CD4-positive, alpha-beta T cell treated with Interleukin-1 beta for 1 hour (primary cell): ENCODE measurements at places on chromosomes 2 and 18.

- no peak for DNase-seq
Observed at GRCh38 chr2:148617219-148617618, 27.3 kb upstream of the EPC2 start.

GRCh38 chr2:181367906-181368435, 89.2 kb upstream of the ITGA4 start:
- DNase-seq, result no peak

GRCh38 chr2:144515696-144516410, 4.1 kb downstream of the ZEB2 start:
- DNase-seq, result peak; percentile 63

- no peak for DNase-seq
Observed at GRCh38 chr18:8252371-8252770, 356.9 kb upstream of the RAB12 start.

DNA sequence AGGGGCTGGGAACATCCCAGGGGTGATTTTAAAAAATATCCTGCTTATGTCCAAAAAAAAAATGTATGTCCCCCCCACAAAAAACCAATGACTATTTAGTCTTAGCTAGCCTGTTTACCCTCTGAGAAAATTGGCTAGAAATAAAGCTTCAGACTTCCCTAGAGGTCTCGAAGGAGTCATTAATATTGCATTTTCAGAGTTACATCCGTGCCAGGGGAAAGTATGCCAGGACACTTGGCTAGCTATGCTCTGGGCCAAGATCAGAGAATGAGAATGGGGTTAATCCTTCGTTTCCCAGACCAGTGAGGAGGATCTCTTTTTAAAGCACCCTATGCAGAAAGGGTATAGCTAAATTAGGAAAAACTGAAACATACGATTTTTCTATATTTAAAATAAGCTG, 183.6 kb downstream of the MC4R start:
- DNase-seq, result no peak

DNA sequence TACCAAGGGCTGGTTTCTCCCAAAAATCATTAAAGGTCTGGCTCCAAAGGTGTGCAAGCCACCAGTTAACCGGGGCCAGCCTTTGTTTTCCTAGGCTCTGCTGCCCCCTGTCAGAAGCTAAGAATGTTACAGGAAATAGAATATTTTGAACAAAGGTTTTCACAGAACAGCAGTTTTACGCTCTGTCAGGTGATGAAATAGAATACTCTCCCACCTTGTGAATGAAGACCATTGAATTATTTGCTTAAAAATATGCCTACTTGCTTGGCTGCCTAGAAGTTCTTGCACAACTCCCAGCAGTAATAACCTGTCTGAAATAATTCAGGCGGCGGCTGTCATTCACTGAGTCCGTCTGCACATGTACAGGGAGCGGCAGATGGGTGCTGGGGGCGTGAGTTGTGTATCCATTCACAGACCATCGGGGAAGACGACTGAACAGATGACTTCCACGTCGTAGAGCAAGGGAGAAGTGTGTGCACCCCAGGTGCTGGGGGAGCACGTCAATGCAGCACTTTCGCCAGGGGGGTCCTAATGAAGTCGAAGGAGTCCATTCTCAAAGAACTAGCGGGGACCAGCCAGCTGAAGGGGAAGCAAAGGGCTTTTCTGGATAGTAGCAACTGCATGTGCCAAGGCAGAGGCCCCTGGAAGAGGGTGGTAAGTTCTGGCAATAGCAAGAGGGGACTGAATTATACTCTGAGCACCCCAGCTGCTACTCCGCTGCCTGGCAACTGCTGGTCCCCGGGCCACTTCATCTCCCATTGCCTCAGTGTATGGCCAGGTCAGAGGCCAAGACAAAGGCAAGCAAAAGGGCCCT, 56.1 kb downstream of the SF3B1 start:
- DNase-seq, result peak; percentile 55

GRCh38 chr18:56269958-56270357, 368.4 kb downstream of the TXNL1 start:
- DNase-seq, result no peak

DNA sequence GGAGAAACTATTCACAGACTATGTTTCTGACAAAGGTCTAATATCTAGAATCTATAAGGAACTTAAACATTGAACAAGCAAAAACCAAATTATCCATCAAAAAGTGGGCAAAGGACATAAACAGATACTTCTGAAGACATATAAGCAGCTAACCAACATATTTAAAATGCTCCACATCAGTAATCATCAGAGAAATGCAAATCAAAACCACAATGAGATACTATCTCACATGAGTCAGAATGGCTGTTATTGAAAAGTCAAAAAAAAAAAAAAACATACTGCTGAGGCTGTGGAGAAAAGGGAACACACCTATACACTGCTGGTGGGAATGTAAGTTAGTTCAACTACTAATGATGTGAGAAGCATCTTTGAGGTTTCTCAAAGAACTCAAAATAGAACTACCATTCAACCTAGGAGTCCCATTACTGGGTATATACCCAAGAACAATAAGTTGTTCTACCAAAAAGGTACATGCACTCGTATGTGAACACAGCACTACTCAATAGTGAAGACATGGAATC, 220.4 kb upstream of the TFPI start:
- no peak for DNase-seq

DNA sequence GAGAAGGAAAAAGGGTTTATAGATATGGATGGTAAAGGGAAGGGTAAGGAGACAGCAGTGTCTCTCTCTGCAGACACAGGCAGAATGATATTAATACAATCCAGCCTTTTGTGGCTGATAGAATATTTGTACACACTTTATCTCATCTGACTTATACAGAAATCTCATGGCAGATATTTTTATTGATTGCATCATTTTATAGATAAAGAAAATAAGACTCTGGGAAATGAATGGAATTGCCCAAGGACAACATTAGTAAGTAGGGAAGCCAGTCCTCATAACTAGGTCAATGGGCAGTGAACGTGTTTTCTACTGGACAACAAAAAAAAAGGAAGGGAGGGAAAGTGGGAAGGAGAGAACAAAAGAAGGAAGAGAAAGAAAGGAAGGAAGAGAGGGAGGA, 236.4 kb upstream of the EPHA4 start:
- no peak for DNase-seq

DNA sequence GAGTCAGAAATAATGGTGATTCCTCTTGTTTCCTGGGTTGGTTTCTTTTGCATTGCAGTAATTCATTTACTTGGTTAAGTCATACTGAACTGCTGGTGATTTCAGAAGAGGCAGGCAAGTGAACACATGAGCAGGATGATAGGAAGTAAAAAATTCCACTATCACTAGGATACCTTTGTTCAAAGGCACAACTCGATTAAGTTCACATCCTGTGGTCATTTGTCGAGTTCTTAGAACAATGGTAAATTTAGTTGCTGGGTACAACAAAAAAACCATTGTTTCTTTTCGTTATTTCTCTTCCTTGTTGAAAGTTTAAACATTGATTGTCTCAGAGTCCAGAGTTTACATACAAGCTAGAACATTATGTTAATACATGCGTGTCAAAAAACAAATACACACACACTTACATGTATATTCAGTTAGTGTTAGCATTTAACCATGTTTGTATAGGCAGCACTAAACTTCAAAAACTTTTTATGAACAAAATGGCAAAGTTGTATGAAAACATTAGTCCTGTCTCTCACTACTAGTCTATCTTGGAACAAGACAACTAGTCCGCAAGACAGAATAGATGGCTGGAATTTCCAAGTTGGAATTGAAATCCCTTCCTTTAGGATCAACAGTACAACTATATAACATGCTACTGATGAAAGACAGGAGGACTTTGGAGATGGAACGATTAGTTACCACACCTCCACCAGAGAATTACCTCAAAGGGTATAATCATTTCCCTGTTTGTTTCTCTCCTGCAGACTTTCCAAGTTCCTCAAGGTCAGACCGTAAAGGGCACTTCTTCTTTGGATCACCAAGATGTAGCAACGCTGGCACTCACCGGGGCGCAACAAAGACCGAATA, 26.2 kb downstream of the STK39 start:
- no peak for DNase-seq

GRCh38 chr2:61326423-61326822, 144.5 kb downstream of the USP34 start:
- no peak for DNase-seq

- no peak for DNase-seq
Observed at GRCh38 chr2:33634261-33634910, 35.3 kb upstream of the FAM98A start.

- peak; percentile 32 for DNase-seq
Observed at GRCh38 chr2:10042301-10043161, 819 bp upstream of the KLF11 start.

DNA sequence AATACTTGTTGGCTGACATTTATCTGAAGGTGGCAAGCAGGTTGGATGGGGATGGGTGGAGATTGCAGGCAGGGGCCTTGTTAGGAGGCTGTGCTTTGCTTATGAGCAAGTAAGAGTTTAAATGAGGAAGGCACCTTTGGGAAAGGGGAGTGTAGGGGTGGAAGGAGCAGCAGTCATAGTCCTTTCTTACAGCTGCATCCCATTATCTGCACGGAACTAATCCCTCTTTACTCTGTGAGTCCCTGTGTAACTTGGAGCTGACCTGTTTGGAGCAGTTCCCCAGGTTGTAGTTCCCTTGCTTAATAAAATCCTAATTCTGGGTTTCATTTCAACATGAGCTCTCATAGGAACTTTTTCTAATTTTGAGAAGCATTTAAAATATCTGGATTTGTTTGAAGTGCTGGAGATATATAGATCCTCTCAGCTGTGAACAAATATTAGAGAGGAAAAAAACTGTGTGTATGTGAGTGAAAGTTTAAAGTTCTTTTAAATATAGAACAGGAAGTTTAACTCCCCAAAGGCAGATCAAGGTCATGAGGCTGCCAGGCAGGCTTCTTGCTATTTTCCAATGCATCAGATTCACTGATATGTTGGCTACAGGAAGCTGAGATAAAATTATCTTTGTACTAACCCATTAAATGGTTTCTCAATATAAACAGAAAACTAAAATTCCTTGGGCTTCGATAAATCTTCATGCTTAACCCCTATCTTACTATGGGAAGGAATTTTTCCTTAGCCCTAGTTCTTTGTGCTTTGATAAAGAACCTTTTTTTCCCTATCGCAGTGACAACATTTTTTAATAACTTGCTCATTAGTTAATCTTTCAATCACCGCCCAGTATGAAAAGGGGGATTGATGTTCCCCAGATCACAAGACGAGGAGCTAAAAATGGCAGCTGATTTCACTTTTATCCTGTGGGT, 104.6 kb upstream of the EML6 start:
- no peak for DNase-seq

DNA sequence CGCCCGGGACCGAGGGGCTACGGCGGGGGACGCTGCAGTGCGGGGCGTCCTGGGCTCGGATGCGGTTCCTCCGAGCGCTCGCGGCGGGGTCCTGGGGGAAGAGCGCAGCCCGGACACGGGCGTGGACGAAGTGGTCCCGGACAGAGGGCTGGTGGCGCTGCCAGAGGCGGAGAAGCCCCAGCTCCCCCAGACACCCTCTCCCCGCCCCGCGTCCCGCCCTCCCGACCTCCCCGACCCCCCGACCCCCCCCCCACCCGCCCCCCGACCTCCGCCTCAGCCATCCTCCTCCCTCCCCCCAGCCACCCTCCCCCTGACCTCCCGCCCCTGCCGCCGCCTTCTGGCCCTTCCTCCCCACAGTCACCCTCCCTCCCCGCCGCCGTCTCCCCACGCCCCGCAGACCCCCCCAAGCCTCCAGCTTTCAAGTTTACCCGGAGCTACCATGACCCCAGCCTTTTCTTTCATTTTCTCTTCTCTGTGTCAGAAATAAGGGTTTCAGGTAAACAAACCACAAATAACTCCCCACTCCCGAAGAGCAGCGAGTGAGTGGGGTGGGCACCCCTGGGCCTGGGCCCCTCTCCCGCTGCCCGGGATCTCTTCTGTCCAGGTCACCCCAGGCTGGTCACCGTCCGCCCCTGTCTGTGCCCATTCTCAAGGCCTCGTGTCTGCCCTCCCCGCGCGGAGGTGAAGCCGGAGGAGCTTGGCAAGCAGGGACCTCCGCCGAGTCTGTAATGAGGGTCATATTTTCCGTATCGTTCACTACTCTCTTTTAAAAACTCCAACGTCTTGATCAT, 5.1 kb downstream of the NFATC1 start:
- DNase-seq, result peak; percentile 74

- DNase-seq, result no peak
Observed at GRCh38 chr2:23606968-23607367, 222.0 kb downstream of the KLHL29 start.

GRCh38 chr18:58443671-58444070, 185.2 kb downstream of the ALPK2 start:
- no peak for DNase-seq

- no peak for DNase-seq
Observed at GRCh38 chr2:19835781-19836281, 66.0 kb downstream of the TTC32 start.

DNA sequence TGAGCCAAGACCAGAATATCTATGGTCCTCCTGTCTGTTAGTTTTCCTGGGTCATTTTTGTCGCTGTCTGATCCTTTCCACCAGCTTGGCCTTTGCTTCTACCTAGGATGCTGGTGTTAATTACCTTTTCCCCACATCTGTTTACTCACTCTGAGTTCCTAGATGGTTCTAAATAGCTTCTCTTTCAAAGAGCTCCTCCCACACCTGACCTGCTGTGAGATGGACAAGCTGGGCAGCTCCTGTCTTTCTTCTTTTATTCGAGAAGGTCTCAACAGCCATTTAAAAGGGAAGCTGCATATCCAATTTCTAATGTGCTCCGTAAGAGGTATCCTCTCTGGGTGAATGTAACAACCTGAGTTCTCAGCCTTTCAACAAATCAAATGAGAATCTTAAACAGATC, 156.2 kb downstream of the HRH4 start:
- no peak for DNase-seq

- DNase-seq, result no peak
Observed at GRCh38 chr18:46575851-46576250, 81.2 kb downstream of the LOXHD1 start.

DNA sequence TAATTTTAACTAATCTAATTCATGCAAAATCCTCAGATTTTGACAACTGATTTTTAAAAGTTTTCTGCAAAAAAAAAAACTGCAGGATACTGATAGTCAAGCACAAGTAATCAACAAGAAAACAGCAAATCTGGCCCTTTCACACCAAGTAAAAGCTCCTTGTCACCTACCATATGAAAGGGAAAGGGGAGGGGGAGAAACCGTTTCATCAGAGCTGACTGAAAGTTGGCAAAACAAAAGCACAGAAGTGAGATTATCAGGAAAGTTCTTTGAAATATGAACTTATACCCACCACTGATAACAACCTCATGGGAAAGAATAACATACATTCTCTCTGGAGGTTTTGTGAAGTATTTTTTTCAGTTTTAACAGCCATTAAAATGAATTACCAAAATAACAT, 38.7 kb downstream of the ZNF521 start:
- no peak for DNase-seq

- no peak for DNase-seq
Observed at GRCh38 chr2:85163675-85164074, 30.5 kb downstream of the TCF7L1 start.

DNA sequence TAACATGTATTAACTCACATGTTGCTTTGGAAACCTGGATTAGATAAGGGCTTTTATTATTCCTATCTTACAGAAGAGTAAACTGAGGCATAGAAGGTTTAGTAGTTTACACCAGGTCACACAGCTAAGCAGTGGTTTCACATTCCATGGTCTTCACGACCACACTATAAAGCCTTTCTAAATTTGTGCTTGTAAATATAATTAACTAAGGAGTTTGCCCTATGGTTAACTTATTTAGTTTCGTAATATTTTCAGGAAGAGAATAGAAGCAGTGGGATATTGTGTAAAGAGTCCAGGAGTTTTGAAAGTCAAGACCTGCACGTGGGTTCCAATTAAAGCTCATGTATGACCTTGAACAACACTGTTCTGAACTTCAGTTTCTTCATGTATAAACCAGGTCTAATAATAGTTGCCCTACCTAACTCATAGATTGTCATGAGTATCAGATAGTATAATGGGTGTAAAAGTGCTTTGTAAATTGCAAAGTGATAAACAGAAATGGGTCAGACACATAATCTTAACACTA, 19.5 kb upstream of the SOS1 start:
- DNase-seq, result no peak
